ENCODE measurements at places on chromosomes 13 and 19.

DNA sequence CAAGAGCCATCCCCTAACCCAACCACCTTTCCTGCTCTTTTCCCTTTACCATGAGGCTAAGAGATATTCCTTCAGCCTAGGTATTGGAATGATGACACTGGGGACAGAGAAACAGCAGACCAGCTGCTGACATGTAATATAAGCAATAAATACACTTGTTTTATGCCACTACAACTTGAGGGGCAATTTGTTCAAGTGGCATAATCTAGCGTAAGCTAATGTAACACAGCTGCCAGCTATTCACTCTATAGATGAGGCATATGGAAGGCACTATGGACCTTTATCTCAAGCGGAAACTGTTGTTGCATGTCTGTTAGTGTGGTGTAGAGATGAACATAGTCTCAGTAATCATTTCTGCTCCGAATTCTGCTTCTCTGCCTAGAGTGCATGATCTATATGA lies 111.1 kb downstream of the STARD13 start:
- DNase-seq: no peak

DNA sequence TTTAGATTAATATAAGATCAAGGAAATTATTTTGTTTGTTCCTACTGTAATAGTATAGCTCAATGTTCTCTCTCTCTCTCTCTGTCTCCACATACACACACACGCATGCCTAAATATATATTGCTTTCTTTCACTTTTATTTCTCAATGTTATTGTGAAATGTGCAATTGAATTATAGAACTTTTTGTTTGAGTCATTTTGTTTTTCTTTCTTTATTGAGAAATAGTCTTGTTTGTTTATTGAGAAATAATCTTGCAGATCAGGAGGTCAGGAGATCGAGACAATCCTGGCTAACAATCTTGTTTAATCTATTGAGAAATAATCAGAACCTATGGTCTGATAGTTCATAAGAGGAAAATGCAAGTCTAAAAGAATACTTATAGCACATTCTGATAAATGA lies 1581.3 kb downstream of the EFNB2 start:
- no peak for DNase-seq

DNA sequence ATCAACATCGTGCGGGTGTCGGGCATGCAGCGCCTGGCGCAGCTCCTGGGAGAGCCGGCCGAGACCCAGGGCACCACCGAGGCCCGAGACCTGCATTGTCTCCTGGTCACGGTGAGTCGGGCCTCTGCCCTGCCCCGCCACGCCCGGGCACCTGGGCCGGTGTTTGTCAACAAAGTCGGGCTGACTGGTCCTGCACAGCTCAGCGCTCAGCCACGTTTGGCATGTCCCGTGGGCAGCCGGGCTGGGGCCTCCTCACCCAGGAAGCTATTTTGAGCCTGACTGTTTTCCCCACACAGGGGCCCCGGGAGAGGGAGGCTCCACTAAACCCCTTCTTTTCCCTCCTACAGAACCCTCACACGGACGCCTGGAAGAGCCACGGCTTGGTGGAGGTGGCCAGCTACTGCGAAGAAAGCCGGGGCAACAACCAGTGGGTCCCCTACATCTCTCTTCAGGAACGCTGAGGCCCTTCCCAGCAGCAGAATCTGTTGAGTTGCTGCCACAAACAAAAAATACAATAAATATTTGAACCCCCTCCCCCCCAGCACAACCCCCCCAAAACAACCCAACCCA lies 1.3 kb downstream of the GADD45B start:
- no peak for DNase-seq

GRCh38 chr19:48982280-48982679 lies 10.8 kb downstream of the GYS1 start:
- DNase-seq: no peak

DNA sequence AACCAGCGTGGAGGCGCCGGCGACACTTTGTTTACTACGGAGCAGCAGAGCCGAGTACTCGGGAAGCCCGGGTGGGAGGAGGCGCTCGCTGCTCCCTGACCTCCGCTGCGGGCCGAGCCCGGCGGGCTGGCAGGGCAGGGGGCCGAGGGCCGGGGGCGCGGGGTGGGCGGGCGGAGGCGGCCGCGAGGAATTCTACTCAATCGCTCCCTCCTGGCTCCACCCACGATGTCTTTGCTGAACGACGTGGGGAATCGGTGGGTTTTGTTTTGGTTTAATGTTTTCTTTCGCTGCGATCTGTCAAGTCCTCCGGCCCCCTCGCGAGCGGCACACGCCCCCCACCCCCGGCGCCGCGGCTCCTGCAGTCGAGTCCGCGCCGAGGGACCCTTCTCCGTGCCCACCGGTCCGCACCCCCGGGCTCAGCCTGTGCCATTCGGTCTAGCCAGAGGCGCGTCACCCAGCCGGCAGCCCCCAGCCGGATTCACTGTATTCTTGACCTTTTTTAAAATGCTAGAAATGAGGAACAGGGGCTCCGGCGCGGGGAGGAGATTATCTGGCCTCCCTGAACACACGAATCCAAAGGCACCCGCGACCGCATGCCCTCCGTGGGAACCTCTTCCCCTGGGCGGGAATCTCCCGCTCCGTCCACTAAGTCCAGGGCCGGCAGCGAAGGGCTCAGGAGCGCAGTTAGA lies 636 bp upstream of the FOXO1 start:
- peak; percentile 42 for DNase-seq

GRCh38 chr13:31437975-31438374 lies 238.2 kb downstream of the B3GLCT start:
- no peak for DNase-seq

- peak; percentile 6 for DNase-seq
Observed at GRCh38 chr13:110412132-110412914, 105.2 kb downstream of the COL4A2 start.

GRCh38 chr13:76883236-76883635 lies 3.0 kb downstream of the KCTD12 start:
- no peak for DNase-seq

DNA sequence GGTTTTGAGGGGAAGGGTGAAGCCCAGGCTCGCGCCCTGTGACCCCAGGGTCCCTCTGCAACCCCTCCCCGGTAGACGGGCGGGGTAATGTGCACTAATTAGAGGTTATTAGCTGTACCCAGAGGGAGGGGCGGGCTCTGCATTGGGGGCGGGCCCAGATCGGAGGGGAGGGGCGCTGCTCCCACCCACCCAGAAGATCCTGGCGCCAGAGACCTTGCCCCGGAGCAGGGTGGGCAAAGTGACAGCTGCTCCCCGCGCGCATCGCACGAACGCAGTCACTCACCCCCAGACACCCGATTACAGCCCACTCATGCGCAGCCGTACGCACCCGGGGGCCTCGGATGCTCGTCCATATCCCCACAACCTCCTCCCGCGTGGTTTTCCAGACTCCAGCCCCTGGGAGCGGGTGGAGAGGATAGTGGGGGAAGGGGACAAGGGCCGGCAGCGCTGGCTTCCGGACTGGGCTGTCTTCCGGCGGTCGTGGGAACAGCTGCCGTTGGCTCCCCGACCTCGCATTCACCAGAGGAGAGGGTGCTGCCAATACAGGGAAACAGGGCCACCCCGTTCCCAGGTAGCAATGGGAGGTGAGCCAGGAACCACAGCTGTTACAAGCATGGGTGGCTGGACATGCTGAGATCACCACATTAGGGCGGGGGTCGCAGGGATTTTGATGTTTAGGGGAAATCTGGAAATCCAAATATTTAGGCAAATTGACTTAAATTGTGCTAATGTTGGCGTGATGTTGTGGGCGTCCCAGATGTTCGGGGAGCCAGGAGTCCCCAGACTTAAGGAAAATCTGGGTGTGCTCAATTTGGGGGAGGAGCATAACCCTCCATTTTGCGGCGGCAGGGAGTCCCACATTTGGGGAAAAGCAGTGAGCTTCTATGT lies 2.9 kb upstream of the HOOK2 start:
- peak; percentile 31 for DNase-seq

GRCh38 chr19:46984077-46985010 lies 35.3 kb upstream of the NPAS1 start:
- DNase-seq: no peak

- no peak for DNase-seq
Observed at GRCh38 chr13:48873587-48873986, 102.1 kb upstream of the FNDC3A start.

- DNase-seq: no peak
Observed at GRCh38 chr13:27980280-27980998, 8.1 kb downstream of the URAD start.

GRCh38 chr19:18776736-18777135 lies 14.4 kb downstream of the COMP start:
- DNase-seq: no peak

- DNase-seq: no peak
Observed at GRCh38 chr13:20482275-20482761, 43.3 kb downstream of the CRYL1 start.

- DNase-seq: no peak
Observed at GRCh38 chr19:38304866-38305429, 897 bp downstream of the C19orf33 start.

- DNase-seq: no peak
Observed at GRCh38 chr19:24098359-24098758, 11.4 kb downstream of the ZNF254 start.

- DNase-seq: no peak
Observed at GRCh38 chr19:54574051-54574450, 461 bp downstream of the LILRA2 start.

DNA sequence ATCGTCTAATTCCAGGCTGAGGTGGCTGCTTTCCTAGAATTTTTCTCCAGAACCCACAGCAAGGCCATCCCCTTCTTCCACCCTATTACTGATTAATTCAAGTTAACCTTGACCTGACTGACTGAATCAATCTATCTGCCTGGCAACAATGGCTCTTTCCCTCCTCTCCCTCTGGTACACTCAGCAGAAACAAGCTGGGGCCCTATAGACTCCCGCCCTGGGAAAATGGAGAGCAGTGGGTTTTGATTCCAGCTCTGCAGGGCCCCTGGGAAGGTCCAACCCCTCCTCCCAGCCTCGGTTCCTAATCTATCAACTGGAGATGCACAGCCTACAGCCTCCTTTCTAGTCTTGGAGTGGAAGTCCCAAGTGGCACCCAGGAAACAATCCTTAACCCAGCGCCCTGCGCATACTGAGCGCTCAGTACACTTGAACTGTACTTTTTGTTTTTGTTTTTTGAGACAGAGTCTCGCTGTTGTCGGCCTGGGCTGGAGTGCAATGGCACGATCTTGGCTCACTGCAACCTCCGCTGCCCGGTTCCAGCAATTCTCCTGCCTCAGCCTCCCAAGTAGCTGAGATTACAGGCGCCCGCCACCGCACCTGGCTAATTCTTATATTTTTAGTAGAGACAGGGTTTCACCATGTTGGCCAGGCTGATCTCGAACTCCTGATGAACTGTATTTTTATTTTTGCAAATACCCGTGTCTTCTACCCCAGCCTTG lies 5.2 kb upstream of the C3 start:
- DNase-seq: no peak

DNA sequence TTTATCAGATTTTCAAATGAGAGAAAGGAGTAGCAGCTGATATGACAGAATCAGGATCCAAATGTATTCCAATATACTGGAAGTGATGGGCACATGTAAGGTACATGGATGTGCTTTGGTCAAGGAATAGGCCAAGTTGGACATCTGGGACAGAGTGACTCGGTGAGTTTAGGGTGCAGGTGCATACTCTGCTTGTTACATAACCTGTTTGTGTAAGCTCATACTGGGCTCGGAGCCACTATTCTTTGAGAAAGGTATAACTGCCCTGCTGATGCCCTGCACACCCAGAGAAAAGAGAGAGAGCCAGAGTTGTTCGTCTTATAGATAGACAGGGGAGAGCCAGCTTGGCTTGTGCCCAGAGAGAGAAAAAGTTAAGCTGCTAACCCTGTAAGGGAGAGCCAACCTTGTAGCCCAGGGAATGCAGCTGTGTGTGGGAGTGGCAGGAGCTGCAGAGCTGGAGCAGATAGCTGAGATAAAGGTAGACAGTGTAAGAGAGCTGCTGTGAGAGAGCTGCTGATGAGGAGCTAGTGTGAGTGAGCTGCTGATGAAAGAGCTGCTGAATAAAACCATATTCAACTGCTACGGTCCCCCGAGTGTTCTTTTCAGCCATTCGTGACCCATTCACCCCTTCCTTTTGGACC lies 40.7 kb upstream of the N4BP2L1 start:
- no peak for DNase-seq

GRCh38 chr19:33638167-33639034 lies 16.6 kb downstream of the CHST8 start:
- DNase-seq: no peak

DNA sequence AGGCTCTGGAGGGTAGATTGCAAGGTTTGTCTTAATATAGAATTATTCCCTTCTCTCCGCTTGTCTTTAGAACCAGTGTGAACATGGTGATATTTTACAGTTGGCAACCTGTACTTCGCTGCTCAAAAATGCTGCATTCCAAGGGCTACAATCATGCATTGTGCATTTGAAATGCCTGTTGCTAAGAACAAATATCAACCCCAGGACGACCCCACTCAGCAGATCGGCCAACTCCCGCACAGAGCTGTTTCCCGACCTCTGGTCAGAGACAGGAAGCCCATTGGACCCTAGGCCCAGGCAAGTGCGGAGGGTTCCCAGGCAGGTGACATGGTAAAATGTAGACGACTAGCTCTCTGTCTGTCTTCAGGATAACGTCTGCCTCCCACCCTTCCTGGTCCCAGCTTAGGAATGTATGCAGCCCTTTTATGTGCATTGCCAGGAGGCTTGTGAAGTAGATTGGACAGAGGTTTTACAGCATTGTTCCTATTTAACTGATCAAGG lies 263.5 kb downstream of the FOXO1 start:
- no peak for DNase-seq

DNA sequence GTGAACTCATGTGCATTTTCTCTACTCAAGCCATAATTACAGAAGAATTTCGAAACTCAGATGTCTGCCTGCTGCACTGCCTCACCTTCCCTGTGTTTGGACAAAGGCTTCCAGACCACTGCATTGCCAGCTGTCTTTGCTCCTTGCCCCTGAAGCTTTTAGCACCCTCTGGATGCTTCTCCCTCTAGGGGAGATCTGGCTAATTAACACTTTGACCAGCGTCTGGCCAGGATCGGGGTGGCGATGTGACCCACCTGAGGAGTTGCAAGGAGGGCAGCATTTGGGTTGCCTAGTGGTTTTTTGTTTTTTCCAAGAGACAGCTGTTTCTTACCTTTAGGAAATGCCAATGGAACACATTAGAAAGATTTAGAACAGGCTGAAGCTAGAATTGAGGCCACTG lies 127.7 kb upstream of the ZNF536 start:
- DNase-seq: no peak

GRCh38 chr19:33397536-33398360 lies 24.2 kb downstream of the CEBPG start:
- no peak for DNase-seq

- DNase-seq: no peak
Observed at GRCh38 chr13:33490461-33491327, 205.1 kb upstream of the STARD13 start.

DNA sequence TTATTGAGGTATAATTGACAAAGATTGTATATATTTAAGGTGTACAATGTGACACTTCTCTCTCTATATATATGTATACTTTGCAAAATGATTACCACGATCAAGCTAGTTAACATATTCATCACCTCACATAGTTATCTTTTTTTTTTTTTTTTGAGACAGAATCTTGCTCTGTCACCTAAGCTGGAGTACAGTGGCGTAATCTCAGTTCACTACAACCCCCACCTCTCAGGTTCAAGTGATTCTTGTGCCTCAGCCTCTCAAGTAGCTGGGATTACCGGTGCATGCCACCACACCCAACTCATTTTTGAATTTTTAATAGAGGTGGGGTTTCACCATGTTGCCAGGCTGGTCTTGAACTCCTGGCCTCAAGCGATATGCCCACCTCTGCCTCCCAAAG lies 3.7 kb downstream of the ZSCAN4 start:
- no peak for DNase-seq
